NCI-H2029 treated with DMSO at 0.1 percent for 48 hours (cell line): ENCODE measurements at places on chromosomes 7 and 10.

DNA sequence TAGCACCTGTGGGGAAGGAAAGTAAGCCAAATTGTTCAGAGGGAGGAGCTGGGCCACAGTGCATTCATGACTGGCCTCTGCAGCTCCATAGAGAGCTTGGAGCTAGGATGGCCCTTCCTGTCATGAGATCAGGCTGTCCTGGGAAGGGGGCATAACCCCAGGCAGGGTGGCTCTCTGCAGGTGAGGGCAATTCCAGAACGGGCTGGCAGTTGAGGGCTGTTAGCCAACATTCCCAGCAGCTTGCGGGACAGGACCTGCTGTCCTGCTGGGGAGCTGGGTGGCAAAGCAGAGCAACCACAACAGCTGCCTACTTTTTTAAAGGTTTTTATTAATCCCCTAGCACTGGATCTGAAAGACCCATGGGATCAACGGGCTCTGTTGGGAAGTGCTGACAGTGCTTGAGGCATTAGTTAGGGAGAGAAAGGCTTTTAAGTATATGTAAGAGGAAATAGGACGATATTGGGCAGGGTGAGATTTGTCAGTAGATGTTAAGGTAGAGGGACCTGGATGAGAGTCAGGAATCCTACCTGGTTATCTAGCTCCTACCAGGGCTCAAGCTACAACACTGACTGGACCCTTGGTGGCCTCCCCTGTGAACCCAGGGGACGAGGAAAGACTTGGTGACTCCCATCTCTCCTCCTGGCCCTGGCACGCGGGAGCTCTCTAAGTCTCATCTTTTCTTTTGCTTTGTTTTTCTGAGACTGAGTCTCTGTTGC is 77.8 kb downstream of the NAMPT start:
- no peak for DNase-seq

DNA sequence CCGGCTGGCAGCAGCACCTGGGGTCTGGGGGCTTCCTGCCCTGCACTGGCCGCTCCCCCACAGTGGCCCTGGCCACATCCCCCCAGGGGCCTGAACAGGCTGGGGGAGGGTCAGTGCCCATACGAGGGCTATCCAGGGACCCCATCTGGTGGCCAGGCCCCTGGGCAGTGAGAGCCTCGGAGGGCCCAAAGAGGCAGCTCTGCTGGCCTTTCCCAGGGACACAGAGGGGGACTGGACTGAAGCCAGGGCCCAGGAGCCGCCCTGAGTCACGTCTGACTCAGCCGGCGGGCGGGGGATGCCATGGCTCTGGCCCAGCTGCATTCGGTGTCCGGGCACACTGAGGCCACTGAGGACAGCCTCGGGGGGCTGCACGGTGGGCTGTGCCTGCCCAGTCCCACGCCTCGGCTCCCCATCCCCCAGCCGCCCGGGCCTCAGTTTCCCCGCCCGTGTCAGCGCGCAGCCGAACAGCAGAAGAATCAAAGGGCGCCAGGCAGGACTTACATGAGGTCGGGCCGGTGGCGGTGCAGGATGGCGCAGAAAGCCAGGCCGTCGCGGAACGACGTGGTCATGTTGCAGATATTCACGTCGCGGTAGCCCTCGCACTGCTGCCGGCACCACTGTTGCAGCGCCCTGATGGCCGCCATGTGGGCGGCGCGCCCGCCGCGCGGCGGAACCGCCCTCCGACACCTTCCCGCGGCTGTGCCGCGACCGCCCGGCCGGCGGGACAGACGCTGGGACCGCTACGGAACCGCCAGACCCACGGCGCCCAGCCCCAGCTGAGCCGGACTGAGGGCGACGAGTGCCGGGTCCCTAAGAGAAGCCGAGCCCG is at the start of gene MICALL2:
TSS of gene MICALL2 (minus strand) at position 788 of the 829 bp plus-strand sequence. CDS start at position 644, 144 bp downstream.
- DNase-seq = no peak

DNA sequence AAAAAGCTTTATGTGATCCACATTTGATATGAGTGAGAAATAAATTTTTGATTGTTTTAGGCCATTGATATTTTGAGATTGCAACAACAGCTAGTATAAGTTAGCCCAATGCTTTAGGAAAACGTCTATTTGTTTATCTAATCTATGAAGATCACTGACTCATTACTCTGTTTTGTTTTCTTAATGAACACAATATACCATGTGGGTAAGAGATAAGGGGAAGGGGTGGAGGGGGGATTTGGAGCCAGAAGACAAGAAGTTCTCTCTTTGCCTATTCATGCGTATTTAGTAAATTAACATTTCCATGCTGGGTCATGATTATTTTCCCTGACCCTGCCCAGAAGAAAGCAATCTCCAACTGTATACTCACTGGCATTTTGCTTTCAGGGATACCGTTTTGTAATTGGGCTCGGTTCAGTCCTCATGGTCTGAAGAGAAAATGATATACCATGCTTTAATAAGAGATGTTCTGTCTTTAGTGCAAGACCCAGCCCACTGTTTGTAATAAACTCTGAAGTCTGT is 359.5 kb upstream of the NPSR1 start:
- DNase-seq = no peak

GRCh38 chr7:131829947-131830558 is 273.6 kb upstream of the PODXL start:
- DNase-seq = no peak

DNA sequence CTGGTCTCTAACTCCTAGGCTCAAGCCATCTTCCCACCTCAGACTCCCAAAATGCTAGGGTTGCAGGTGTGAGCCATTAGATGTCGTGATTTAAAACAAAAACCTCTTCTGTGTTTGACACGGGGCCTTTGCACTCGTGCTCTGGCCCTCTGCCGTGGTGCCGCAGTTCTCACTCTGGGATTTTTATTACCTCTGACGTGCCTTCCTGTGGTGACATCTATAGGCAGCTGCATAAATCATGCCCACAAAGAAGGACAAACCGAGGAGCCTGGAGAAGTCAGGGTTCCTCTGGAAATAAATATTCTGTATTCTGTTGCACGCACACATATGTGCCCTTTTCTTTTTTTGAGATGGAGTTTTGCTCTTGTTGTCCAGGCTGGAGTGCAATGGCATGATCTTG is 25.9 kb upstream of the OCM start:
- no peak for DNase-seq

DNA sequence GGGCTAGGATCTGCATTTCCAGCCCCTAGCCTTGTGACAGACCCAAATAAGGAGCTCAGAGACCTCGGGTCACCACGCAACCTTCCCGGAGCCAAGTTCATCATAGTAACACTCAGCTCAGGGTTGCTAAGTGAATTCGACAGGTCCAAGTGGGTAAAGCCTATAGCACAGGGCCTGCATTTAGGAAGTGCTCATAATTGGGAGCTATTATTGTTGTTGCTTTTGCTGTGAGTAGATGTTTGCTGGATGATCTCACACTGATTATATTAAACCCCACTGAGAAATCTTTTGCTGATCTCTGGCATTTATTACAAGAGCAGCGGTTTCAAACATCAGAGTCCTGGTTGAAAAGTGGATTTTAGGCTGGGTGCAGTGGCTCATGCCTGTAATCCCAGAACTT is 20.3 kb upstream of the SAR1A start:
- DNase-seq = no peak

- DNase-seq = no peak
Measured at GRCh38 chr10:133350950-133351329, 3.8 kb downstream of the PRAP1 start.

DNA sequence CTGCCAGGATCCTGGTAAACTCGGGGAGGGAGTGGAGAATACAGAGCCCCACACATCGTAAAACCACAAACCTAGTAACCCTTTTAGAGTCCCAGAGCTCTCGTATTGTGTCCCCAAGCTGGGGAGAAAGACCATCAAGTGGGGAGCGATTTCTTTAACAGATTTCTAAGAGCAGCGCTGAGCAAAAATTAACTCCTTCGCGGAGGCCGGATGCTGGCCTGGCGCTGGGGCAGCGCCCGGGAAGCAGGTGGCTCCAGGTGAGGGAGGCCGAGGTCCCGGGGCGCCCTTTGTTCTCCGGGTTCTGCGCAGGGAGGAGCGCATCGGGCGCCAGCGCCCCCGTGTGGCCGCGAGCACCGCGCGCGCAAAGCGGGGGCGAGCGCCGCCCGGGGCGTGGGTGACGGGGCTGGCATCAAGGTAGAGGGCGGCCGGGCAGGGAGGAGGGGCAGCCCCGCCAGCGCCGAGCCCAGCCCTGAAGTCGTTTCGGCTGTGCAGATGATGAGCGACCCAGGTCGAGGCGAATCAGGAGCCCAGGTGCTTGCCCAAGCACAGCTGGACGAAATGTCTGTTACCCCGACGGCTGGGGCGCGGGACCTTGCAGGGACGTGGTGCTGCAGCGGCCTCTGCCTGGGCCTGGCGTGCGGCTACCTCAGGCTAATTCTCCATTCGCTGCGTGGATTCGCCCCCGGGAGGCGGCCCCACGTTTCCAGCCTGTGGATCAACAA is 10.4 kb upstream of the FGFR2 start:
- DNase-seq = no peak

GRCh38 chr7:121083790-121084251 is 95.3 kb downstream of the CPED1 start:
- DNase-seq = no peak

GRCh38 chr7:52547308-52547910 is 488.0 kb upstream of the POM121L12 start:
- DNase-seq = no peak

DNA sequence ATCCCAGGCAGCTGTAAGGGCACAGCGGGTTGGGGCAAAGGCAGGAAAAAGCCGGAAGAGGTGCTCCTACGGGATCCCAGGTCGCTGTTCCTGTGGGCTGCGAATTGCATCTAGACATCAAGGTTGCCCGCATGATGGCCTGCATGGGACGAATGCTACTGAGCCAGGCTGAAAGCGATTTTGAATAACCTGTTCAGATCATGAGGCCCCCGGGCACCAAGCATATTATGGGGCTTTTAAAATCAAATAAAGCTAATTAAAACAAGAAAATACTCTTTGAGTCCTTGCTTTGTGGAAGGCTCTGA is 37.1 kb downstream of the CAMK2B start:
- no peak for DNase-seq
